Activated CD8-positive, alpha-beta memory T cell treated with anti-CD3 and anti-CD28 coated beads for 1 hour (primary cell): ENCODE measurements at places on chromosomes 7 and 10.

DNA sequence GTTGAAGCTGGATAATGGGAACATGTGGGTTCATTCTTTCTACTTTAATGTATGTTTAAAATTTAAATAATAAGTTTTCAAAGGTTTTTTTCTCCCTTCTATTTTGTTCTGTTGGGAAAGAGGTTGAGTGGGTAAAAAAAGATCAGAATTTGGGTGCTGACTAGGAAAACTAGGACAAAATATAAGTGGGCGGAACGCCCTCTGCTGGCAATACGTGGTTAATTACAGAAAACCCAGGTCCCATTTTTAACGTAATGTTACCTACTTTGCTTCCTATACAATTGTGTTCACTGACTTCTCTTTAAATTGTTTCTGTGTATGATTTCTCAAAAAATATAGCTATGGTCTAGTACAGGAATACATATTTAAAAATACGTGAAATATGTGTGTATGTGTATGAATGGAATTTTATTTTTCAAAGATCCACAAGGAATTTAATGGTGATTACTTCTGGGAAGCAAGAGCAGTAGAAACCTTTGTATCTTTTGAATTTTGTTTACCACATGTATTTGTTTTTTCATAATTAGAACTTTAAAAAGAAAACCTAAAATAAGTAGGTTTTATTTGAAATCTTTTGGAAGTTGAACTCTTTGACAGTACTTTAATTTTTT lies 8.7 kb downstream of the ECD start:
- DNase-seq, result peak; percentile 32

DNA sequence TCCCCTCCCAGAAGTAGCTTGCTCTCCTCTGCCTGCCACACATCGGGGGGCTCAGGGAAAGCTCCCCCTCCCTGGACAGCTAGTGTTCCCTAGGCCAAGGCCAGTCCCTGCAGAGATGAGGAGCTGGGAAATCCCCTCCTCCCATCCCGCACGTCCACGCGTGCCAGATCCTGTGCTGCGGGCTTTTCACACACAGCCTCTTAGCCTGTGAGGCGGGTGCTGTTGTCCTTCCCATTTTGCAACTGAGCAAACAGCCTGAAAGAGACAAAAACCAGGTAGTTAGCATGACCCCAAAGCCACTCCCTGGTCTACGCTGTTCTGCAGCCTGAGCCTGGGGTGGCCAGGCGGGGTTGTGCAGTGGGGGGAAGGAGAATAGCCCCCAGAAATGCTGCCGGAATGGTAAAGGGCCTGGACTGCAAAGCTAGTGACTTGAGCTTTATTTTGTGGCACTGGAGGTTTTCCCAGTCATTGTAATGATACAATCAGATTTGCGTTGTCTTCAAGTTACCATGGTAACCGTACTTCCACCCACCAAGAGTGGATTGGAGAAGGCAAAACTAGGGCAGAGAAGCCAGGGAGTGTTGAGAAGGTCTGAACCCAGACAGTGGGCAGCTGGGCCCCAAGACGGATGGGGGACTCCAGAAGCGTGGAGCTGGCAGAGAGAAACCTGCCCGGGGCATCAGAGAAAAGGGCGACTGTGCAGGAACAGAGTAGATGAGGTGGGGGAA lies 98.6 kb upstream of the KCTD7 start:
- DNase-seq, result no peak

DNA sequence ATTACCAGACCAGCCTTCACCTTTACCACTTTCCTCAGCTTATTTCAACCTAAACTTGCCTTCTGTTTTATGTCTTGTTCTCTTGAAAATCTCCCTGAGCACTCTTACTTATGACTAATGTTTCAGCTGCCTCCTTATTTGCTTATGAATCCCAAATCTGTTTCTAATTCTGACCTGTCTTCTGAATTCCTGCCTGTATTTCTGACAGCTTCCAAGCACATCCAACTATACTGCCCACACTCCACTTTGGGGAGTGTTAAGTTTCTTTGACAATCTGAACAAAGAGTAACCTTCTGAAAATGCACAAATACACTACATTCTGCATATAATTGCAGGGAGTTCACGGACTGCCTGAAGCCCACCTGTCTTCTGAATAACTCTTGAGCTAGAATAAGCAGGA lies 48.7 kb downstream of the ARMC3 start:
- DNase-seq, result no peak

DNA sequence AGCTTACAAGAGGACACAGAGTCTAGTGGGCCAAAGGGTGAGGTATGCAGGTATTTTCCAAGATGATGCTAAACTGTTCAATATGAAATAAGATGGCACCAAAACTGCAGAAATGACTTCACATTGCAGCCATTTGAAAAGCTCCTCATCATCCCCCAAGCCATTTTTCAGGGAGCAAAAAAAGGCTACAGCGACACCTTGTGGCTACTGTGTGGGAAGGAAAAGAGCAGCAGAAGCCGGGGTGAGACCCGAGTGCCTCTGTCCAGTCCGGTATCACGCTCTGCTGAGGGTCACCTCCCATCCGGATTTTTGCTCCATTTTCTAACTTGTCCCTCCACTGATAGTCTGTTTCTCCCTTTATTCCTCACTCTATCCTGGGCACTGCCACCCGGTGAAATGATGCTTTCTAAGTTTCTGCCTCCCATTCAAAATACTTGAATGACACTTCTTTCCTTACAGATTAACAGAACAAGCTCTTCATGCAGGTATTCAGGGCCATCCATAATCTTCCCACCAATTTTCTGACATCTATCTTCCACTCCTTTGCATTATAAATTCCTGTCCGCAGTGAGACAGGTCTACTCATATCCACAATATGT lies 220.2 kb downstream of the DGKI start:
- no peak for DNase-seq

- DNase-seq, result no peak
These were observed 347.8 kb downstream of the IPMK start for GRCh38 chr10:57919864-57920263.

DNA sequence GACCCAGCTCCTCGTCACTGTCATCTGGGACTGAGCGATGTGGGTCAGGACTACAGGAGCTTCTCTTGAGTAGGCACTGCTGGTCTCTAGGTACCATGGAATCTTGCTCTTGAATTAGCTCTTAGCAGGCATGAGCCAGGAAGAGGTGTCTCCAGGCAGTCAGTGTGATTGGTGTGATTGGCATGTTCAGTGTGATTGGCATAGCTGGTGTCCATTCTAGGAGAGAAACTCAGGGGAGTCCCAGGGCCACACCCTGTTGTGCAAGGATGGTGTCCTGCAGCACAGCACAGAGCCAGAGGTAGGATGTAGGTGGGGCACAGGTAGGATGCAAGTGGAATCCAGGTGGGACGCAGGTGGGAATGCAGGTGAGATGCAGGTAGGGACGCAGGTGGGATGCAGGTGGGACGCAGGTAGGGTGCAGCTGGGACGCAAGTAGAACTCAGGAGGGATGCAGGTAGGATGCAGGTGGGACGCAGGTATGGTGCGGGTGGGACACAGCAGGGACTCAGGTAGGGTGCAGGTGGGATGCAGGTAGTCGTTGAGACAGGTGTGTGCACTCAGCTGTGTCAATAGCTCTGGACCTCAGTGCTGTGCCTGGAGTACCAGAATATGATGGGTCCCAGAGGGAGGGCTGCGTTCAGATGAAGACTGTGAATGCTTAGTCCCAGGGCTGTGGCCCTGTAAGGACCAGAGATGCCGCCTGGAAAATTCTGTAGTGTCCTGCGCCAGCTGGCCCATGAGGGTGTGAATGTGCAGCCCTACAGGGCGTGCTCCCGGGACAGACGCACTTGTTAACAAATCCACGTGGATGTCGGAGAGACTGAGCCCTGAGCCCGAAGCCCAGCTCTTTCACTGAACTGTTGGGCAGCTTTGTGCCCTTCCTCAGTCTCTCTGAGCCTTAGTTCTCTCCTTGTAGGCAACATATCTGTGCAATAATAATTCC lies 248.2 kb upstream of the PITRM1 start:
- DNase-seq, result no peak
